Stimulated activated naive CD4-positive, alpha-beta T cell treated with Interleukin-2 at 50 U/mL for 16 hours (primary cell): ENCODE measurements at places on chromosomes 1 and 21.
A peak's percentile ranks its signal among the peaks of the same experiment; 100 is the strongest.

GRCh38 chr1:110554871-110555801, 36.2 kb upstream of the KCNA10 start:
- peak; percentile 33 for DNase-seq

DNA sequence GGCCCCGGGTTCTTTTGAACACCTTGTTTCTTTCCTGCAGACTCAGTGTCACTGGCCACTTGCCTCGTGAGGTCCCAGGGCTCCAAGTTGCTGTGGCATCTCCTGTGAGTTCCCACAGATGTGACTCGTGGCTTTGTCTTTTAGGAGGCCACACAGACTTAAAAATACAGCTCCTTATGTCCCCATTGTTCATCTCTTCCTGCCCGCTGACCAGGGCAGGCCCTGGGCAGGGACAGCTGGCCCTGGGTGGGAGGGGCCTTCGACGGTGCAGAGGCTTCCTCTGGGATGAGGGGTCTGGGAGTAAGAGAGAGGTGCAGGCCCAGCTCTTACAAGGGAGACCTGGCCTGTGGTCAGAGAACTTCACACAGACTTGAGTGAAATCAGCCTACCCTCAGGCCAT, 15.6 kb downstream of the LDLRAP1 start:
- DNase-seq, result no peak

DNA sequence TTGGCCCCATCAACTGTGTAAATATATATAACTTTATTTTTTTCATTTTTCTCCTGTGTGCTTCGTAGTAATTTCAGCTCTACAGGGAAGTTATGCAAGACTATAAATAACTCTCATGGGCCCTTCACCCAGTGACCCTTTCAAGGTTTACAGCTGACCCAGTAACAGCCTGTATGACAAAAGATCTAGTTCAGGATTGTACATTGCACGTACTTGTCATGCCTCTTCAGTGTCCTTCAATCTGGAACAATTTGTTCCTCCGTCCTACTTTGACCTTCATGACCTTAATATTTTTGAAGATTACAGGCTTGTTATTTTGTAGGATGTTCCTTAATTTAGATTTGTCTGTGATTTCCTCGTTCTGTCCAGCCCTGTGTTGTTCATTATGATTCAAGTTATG, 40.5 kb downstream of the BRINP2 start:
- DNase-seq, result no peak

GRCh38 chr21:27505516-27505915, 538.6 kb upstream of the ADAMTS5 start:
- DNase-seq, result no peak

- DNase-seq, result no peak
These were observed 163.2 kb upstream of the LRRC7 start for GRCh38 chr1:69404486-69404885.

- no peak for DNase-seq
These were observed 25.7 kb downstream of the PMVK start for GRCh38 chr1:154910851-154911250.

GRCh38 chr1:61079898-61080336, 2.4 kb upstream of the NFIA start:
- no peak for DNase-seq

GRCh38 chr1:204880906-204881305, 10.2 kb downstream of the NFASC start:
- no peak for DNase-seq

DNA sequence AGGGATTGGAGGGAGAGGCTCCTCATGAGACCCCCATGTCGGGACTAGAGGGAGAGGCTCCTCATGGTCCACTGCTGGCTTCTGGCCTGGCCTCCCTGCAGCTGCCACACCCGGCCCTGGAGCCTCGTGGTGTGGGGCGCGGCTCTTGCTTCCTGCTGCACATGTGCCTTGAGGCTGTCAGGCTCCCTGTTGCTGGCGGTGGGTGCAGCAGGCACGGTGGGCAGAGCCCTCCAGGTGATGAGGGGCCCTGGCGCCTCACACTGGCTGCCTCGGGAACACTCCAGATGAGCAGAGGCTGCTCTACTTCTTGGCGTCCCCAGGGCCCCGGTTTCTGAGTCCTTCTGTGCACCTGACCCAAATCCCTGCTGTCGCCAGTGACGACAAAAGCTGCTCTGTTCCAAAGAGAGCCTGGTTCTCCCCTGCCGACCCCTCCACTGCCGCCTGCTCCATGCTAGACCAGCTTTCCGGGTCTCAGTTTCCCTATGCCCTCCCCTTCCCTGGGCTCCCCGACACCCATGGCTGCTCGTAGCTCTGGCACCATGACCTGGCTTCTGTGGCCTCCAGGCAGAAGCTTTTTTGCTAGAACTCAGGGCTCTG, 9.7 kb upstream of the ATAD3B start:
- no peak for DNase-seq

DNA sequence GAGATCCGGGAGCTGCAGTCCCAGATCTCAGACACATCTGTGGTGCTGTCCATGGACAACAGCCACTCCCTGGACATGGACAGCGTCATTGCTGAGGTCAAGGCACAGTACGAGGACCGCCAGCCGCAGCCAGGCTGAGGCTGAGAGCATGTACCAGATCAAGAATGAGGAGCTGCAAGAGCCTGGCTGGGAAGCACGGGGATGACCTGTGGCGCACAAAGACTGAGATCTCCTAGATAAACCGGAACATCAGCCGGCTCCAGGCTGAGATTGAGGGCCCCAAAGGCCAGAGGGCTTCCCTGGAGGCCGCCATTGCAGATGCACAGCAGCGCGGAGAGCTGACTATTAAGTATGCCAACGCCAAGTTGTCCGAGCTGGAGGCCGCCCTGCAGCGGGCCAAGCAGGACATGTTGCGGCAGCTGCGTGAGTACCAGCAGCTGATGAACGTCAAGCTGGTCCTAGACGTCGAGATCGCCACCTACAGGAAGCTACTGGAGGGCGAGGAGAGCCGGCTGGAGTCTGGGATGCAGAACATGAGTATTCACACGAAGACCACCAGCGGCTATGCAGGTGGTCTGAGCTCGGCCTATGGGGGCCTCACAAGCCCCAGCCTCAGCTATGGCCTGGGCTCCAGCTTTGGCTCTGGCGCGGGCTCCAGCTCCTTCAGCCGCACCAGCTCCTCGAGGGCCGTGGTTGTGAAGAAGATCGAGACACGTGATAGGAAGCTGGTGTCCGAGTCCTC, 25.5 kb downstream of the ETV3L start:
- peak; percentile 1 for DNase-seq

DNA sequence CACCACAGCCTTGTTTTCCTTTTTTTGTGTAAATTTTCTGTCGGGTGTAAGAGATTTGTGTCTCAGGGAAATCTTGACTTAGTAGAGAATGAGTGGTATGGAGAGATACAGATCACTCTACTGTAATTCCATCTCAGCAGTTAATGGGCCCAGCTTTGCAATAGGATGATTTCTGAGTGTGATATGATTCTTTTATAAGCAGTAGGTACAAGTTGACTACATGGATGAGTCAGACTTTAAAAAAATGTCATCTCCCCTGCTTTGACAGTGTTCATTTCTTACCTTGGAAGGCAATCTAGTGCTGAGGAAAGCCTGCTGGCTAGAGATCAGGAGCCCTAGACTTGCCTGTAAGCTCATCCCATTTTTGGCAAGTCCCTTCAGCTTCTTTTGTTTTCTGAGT, 261.9 kb downstream of the RYR2 start:
- no peak for DNase-seq

- DNase-seq, result no peak
These were observed 53.6 kb upstream of the SSX2IP start for GRCh38 chr1:84743896-84744295.

GRCh38 chr1:26602378-26602959, 72.9 kb downstream of the RPS6KA1 start:
- DNase-seq, result no peak

DNA sequence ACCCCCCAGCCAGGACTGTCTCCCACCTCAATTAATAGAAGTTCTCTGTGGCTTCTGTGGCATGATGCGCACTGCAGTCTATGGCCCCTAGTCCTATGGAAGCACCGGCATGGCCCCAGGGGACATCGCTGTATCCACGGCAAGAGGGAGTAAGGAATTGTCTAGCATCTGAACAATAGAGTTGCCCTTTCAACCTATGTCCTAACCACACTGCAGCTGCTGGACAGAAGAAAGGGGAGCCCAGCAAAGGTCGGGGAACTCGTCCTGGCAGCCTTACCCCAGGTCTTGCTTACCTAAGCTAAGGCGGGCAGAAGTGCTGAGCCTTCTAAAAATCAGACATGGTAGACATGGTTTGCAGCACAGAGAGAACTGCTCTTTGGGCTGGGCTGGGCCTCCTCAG, 103.3 kb upstream of the EDN2 start:
- no peak for DNase-seq

GRCh38 chr1:119968068-119968492, 71.8 kb upstream of the ADAM30 start:
- peak; percentile 62 for DNase-seq

DNA sequence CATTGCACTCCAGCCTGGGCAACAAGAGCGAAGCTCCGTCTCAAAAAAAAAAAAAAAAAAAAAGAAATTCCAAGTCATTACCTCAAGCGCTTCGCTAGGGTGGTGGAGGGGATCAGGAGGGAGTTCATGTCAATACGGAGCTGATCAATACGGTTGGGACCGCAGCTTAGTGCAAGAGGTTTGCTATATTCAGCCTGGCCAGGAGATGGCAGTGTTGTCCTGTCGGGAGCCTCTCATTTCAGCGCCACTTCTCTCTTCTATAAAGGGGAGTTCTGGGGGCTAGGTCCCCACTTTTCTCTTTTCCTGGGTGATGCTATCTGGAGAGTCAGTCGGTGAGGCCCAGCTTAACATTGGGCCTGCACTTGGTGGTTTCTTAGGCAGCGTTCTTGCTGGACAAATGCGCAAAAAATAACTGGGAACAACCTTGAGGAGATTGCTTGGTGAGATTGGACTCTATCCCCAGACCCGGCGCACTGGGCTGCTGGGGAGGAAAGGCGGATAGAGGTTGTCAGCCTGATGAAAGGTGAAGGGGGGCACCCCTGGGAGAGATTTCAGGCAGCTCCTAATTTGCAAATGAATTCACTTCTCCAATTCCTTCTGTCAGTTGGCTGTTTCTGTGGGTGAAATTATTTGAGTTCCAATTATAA, 40.4 kb downstream of the KIAA0040 start:
- DNase-seq, result peak; percentile 64

DNA sequence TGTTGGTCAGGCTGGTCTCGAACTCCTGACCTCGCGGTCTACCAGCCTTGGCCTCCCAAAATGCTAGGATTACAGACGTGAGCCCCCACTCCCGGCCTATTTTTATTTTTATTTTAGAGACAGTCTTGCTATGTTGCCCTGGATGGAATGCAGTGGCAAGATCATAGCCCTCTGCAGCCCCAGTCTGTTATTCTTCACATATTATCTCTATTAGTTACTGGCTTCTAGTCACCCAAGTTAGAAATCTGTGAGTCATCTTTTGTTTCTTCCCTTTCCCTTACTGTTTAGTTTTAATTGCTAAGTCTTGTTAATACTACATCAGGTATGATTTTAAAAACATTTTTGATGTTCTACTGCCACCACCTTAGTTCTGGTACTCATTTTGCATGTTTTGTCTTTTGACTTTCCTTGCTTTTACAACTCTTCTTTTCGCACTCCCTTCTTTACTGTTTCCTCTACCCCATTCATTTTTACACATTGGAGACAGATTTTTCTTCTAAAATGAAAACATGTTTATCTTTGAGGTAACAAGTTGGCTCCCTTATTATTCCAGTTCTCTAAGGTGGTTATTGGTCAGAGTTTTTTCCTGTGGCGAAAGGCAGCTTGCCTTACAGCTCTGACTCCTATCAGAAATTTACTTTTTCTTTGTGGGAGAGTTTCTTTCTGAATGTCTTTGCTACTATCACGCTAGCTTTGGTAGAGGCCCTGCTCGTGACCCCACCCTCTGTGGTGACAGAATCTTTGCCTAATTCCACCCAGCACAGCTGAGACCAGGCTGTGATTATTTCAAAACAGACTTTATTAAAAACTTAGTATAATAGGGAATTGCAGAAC, 19.5 kb downstream of the ZMYM4 start:
- no peak for DNase-seq

GRCh38 chr1:223774134-223774814, 61.9 kb downstream of the CAPN2 start:
- no peak for DNase-seq

- no peak for DNase-seq
These were observed 213.7 kb downstream of the KAZN start for GRCh38 chr1:14812189-14812588.

DNA sequence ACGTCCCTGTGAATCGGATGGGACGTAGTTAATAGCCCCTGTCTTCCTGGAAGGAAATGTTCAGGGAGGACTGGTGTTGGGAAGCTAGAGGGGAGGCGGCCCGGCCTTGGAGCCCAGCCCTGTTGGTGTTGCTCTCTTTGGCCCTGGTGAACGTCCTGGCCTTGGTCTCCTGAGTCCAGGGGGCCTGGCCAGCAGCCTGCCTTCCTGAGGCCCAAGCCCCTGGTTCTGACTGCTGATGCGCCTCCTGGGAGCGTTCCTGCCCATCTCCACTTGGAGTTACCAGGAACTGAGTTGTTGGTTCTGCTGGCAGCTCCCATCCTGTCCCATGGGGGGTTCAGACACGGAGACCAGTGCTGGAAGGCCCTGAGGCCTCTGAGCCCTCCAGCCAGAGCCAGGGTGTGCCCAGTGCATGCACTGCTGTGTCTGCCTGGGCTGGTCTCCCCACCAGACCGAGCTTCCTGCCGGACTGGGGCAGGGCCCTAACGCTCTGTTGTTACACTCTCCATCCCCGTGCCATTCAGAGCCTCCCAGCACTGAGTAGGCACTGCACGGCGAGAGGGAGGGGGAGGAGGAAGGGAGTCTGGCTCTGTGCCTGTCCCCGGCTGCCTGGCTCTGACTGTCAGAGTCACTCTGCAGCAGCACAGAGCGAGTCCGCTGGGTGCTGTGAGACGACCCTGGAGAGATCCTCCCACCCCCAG, 382.5 kb upstream of the VAMP3 start:
- no peak for DNase-seq

DNA sequence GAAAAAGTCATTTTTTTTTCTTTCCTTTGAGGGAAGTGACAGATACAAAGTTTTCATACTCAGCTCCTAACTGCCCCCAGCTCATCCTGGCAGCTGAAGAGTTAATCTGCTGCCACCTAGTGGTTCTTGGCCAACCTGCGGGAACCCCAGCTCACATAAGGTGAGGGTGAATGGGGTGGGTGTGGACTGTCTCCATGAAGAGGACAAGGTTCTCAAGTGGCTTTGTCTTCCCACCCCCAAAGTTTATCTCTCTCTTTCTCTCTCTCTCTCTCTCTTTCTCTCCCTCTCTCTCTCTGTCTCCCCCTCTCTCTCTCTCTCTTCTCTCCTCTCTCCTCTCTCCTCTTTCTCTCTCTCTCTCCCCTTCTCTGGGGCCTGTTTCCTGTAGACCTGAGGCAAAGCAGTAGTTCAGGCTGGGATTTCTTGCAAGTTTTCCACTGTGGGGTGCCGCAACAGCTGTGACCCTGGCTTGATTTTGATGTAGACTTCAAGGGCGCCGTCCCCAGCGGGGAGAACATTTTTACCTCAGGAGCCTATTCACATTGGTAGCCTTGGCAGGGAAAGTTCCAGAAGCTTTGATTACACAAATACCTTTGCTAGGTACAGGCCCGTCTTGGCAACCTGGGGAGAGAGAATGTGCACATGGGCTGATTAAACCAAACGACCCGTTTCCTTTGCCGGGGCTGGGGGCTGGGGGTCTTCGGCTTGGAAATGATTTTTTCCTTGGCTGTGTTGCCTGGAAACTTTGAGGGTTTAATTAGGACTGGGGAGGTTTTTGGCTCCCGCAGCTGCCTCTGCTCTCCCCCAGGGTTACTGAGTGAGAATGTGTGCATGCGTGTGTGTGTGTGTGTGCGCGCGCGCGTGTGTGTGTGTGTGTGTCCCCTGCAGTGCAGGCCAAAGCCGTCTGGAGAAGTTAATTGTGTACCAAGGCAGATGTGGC, 135.9 kb downstream of the TM2D1 start:
- peak; percentile 34 for DNase-seq
